ENCODE measurements at places on chromosomes 3 and 15.

GRCh38 chr15:93382200-93382820, 293.3 kb upstream of the RGMA start:
- no peaks in the 10 kb centered on the region for H3K27me3 ChIP-seq
- no peak overlapping the region for H3K4me3 ChIP-seq
- H3K27ac ChIP-seq, result no peak overlapping the region
- no peaks in the 10 kb centered on the region for H3K36me3 ChIP-seq
- no peak for DNase-seq
- no peaks in the 10 kb centered on the region for H3K4me1 ChIP-seq

GRCh38 chr15:41562784-41563198, 3.8 kb downstream of the TYRO3 start:
- H3K36me3 ChIP-seq, result no peaks in the 10 kb centered on the region
- DNase-seq, result peak; percentile 76
- H3K27ac ChIP-seq, result peak overlapping the region; percentile 79
- no peaks in the 10 kb centered on the region for H3K27me3 ChIP-seq

DNA sequence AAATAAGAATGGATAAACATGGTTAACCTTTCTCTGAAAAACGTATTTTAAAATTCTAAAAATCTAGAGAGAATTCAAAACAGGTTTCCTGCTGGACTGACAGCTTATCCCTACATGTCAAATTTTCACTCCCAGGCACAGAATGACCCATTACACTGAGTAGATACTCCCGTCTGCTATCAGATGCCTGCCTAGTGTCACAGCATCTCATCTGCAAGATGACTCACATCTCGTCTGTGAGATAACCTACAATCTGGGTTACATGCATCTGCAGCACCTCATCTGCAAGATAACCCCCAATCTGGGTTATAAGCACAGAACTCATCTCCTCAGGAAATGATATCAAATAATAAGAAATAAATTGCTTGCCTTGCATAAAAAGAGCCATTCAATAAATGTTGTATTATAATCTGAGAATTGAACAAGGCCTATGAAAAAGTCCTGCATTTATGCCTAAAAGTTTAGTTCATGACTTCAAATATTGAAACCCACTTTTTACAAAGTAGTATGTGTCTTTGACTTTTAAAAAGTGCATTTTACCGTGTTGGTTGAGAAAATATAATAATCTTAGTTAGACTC, 188.3 kb upstream of the THBS1 start:
- no peak overlapping the region for H3K4me3 ChIP-seq
- no peaks in the 10 kb centered on the region for H3K4me1 ChIP-seq
- H3K27me3 ChIP-seq, result no peaks in the 10 kb centered on the region
- H3K36me3 ChIP-seq, result no peaks in the 10 kb centered on the region
- no peak for DNase-seq

- H3K36me3 ChIP-seq, result no peaks in the 10 kb centered on the region
- H3K27me3 ChIP-seq, result no peaks in the 10 kb centered on the region
- no peaks in the 10 kb centered on the region for H3K4me1 ChIP-seq
These were observed 147.4 kb downstream of the CHST2 start for GRCh38 chr3:143266927-143267326.

- H3K4me1 ChIP-seq, result no peaks in the 10 kb centered on the region
- no peak overlapping the region for H3K4me3 ChIP-seq
These were observed 106.6 kb downstream of the LSAMP start for GRCh38 chr3:116338713-116339112.

- no peak overlapping the region for H3K4me3 ChIP-seq
- H3K27me3 ChIP-seq, result no peaks in the 10 kb centered on the region
- no peaks in the 10 kb centered on the region for H3K4me1 ChIP-seq
- no peak overlapping the region for H3K27ac ChIP-seq
These were observed 10.6 kb upstream of the CACNA1D start for GRCh38 chr3:53483821-53484220.

DNA sequence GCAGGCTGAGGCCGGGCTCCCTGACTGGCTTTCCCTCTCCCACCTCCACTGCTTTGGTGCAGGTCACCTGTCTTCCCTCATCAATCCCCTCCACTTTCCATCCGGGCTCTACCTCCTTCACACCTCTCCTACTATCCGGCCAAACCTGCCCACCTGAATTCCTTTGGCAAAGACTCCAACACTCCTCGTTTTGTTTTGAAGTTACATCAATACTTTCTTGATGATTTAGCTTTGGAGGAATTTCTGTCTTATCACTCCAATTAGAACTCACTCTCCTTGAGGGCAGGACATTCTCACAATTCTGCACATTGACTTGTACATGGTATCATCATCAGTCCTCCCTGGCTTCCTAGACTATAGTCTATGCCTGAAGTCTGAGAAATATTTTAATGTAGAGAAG, 20.4 kb downstream of the LDHAL6B start:
- H3K4me3 ChIP-seq, result no peak overlapping the region
- no peak overlapping the region for H3K27ac ChIP-seq
- H3K36me3 ChIP-seq, result no peaks in the 10 kb centered on the region
- no peak for DNase-seq

GRCh38 chr3:175777495-175777894, 918.4 kb downstream of the NAALADL2 start:
- H3K4me3 ChIP-seq, result no peak overlapping the region
- DNase-seq, result no peak
- no peaks in the 10 kb centered on the region for H3K27me3 ChIP-seq
- H3K27ac ChIP-seq, result no peak overlapping the region

GRCh38 chr15:101316529-101316928, 21.5 kb upstream of the SNRPA1 start:
- H3K27ac ChIP-seq, result no peak overlapping the region
- H3K27me3 ChIP-seq, result no peaks in the 10 kb centered on the region
- H3K4me1 ChIP-seq, result no peaks in the 10 kb centered on the region
- no peak overlapping the region for H3K4me3 ChIP-seq

DNA sequence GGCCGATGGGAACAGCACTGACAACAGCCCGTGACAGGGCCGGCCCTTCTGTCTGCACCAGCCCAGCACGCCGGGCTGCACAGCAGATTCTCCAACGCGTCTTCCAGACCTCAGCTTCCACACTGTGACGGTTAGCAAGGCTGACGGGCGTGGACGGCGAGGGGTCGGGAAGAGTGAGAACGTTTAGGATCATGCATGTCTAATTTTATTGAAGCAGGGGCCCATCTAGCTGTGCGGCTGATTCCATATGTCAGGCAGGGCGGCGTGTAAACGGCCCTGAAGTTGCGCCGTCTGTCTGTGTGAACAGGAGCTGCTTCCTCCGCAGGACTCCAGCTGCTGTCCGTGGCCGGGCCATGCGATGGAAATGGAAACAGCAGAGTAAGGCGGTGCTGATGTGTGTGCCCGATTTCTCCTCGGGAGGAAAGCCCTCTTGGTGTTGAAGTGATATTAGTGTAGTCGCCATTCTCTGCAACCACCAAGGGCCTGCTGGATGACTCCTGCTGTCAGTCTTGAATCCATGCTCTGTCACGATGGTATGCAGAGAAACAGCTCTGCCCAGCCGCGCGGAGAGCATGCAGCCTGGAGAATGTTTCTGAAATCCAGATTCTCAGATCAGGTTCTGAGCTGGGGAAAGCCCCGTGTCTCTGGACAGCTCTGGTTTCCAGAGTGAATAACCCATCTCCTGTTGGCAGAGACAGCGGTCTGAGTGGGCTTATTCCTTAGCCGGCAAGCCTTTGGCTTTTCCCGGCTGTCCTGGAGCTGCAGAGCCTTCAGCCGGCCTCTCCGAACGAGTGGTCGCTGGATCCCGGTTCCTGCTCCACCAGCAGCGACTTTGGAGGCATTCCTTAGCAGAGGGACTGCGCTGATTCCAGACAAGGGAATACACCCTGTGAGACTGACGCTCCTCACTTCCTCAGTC, 158.1 kb upstream of the UBE3A start:
- peak overlapping the region; percentile 35 for H3K27ac ChIP-seq
- H3K4me3 ChIP-seq, result no peak overlapping the region
- no peaks in the 10 kb centered on the region for H3K4me1 ChIP-seq
- H3K27me3 ChIP-seq, result no peaks in the 10 kb centered on the region
- no peaks in the 10 kb centered on the region for H3K36me3 ChIP-seq

DNA sequence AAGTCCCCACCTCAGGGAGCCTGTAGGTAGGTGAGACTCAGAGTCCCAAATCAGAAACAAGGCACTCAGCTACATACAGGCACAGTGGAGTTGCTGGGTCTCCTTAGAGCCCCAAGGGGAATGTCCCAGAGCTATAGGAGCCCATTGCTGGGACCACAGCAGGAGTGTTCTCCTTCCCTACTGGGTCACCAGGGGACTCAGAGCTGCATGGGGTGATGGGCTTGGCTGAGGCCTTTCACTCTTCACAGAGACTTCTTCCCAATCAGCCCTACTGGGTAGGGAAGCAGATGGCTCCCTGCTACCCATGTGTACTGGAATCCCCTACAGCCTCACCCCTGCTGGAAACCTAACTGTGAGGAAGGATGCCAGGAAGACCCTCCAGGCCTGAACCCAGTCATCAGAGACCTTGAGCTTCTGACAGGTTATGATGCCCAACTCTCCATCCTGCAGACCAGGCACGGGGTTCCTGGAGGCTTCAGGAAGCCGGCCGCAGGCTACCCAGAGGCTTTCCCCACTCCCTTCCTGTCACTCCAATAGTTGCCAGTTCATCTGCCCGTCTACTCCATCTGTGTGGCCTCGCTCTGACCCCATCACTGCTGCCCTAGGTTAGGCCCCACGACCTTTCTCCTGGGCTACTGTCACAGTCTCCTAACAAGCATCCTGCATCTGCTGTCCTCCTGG, 24.0 kb downstream of the RASGRF1 start:
- no peaks in the 10 kb centered on the region for H3K27me3 ChIP-seq
- H3K36me3 ChIP-seq, result no peaks in the 10 kb centered on the region
- no peak overlapping the region for H3K4me3 ChIP-seq
- H3K27ac ChIP-seq, result no peak overlapping the region
- H3K4me1 ChIP-seq, result no peaks in the 10 kb centered on the region
- DNase-seq, result no peak

Measured in uterus (tissue), 4 donors.